ENCODE measurements at places on chromosomes 3 and 15. TPM values are rescaled to one million over a fixed set of nuclear protein-coding genes. Genes with fewer than 3 reads are reported as not detected.

TRPM1 gene
- not detected for total RNA-seq

STX19 gene
- not detected for total RNA-seq

RTP4 gene
- total RNA-seq: 4.4 TPM

SLCO2A1 gene
- not detected for total RNA-seq

SLC12A1 gene
- total RNA-seq: not detected

CORO2B gene
- not detected for total RNA-seq

ACVR2B gene
- total RNA-seq: 2.7 TPM

GRCh38 chr3:155491696-155492095 is 198.2 kb upstream of the STRIT1 start:
- H3K4me1 ChIP-seq: no peaks in the 10 kb centered on the region
- no peak for DNase-seq
- H3K4me3 ChIP-seq: no peak overlapping the region
- no peak overlapping the region for H3K27ac ChIP-seq

- peak overlapping the region; percentile 3 for H3K27ac ChIP-seq
- H3K27me3 ChIP-seq: no peaks in the 10 kb centered on the region
- no peaks in the 10 kb centered on the region for H3K36me3 ChIP-seq
- DNase-seq: no peak
- H3K4me1 ChIP-seq: peaks cover 48% of the 10 kb centered on the region
Observed at GRCh38 chr3:46354984-46355383, 1.1 kb downstream of the CCR2 start.

DNA sequence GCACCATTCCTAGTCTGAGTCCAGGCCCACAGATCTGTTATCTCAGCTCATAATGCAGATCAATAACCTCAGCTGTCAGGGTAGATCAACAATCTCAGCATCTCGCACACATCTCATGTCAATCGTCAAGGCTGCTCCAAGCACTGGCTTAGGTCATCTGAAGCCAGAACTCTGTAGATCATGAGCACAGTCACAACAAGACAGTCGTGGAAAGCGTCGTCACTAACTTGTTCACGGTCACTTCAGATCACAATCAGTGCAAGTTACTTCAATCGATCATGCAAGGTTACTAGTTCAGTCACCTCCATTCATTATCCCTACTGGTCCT is 71.8 kb downstream of the RBPMS2 start:
- no peaks in the 10 kb centered on the region for H3K36me3 ChIP-seq
- peaks cover 34% of the 10 kb centered on the region for H3K4me1 ChIP-seq
- DNase-seq: no peak
- peak overlapping the region; percentile 81 for H3K4me3 ChIP-seq
- peak overlapping the region; percentile 74 for H3K27ac ChIP-seq
- no peaks in the 10 kb centered on the region for H3K27me3 ChIP-seq

DNA sequence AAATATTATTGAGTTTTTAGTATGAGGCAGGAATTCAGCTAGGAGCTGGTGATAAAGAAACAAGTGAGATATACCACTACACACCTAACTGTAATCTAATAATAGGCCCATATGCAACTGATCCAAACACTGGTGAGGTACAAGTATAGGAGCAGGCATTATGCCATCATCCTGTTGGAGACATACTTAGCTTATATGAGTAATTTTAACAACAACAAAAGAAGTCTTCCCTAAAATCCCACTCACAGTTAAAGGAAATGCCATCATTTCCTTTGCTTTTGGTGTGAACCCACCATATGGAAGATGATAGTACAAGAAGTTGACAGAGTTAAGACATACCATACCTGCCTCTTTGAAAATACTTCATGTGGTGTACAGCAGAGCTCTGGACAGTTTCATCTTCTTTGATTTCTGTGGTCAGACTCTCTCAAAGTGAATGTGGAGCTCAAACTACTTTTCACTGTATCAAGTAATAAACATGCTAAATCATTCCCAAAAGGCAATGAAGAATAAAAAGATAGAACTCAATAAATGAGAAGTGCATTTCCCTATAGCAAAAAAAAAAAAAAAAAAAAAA is 85.5 kb downstream of the CD200R1L start:
- no peaks in the 10 kb centered on the region for H3K27me3 ChIP-seq
- H3K36me3 ChIP-seq: no peaks in the 10 kb centered on the region
- no peak overlapping the region for H3K27ac ChIP-seq
- H3K4me3 ChIP-seq: no peak overlapping the region

DNA sequence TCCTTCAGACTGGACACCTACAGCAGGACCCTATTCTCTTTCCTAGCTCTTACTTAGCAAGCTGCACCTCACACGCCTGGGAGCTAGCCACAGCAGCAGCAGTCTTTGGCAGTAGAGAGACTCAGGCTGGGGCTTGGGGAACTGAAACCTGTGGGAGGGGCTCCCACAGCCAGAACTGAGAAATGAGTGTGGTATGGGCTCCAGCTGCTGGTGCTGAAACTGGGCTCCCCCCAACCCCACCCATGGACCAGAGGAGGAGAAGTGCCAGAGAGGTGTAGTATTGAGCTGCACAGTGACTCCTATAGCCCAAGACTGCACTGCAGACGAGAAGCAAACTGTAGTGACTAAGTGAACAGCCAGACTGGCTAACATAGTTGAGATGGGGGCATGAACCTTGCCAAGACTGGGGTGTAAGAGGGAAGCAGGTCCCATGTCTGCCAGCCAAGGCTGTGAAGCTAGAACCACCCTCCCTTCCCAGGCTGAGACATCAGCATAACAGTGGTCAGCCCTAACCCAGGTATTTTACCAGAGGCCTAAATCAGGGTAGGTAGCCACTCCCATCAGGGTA is 62.5 kb downstream of the MYO5A start:
- no peak overlapping the region for H3K4me3 ChIP-seq
- H3K27ac ChIP-seq: peak overlapping the region; percentile 39
- no peaks in the 10 kb centered on the region for H3K27me3 ChIP-seq
- DNase-seq: no peak

DNA sequence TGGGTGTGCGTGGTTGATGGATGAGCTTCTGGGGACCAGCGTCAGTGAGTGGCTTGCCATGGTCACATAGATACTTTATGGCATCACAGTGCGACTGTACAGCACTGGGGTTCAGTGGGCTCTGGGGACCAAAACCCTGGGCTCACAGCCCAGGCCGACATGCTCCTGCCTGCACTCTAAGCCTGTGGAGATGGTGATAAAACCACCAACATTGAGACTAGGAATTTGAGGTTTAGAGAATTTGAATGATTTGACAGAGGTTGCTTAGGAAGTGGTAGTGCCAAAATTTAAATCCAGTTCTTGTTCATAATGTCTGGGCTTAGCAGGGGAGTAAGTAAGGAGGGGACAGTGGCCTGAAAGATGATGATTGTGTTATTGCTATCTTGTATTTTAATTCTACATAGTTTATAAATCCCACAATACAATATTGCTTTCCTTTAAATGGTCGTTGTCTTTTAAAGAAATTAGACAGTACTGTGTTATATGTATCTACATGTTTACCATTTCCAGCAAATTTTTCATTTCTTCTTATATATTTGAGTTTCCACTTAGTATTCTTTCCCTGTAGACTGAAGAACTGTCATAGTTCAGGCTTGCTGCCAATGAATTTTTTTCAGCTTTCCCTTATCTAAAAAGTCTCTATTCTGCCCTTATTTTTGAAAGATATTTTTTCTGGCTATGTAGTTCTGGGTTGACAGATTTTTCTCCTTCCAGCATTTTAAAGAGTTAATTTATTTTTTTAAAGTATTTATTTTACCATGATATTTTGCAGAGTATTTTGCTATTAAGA is 235.4 kb upstream of the RGMA start:
- H3K27me3 ChIP-seq: no peaks in the 10 kb centered on the region
- H3K27ac ChIP-seq: no peak overlapping the region
- H3K36me3 ChIP-seq: no peaks in the 10 kb centered on the region
- no peak for DNase-seq

DNA sequence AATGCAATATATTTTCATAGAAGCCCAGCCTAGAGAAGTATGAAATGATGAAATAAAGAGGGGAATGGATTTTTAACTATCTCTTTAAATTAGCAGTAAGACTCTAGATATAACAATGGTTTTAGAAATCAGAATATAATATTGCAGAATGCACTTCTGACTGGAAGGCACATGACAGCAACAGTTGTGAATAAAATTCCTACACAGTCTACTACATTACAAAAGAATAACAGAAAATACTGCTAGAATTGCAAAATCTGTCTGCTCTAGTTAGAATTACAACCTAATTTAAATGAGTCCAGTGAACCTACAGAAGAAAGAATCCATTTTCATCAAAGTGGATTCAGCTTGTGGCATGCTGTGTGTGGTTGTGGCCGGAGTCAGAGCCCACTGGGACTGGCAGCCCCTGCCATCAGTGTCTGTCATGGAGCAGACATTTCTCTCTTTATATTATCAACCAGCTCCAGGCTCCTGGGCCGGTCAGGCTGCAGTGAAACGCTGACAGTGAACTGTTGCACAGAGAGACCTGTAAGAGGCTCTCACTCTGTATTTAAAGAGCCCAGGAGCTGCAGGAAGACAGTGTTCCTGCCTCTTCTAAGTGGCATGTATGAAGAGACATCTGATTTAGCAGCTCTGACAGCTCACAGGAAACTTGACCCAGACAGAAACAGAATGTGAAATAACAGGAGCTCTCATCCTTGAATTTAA is 1523.8 kb upstream of the CADM2 start:
- H3K27me3 ChIP-seq: no peaks in the 10 kb centered on the region
- H3K27ac ChIP-seq: no peak overlapping the region
- no peaks in the 10 kb centered on the region for H3K4me1 ChIP-seq
- no peaks in the 10 kb centered on the region for H3K36me3 ChIP-seq
- DNase-seq: no peak

- no peak overlapping the region for H3K27ac ChIP-seq
- DNase-seq: no peak
- H3K27me3 ChIP-seq: peaks cover 41% of the 10 kb centered on the region
- no peaks in the 10 kb centered on the region for H3K36me3 ChIP-seq
- H3K4me3 ChIP-seq: peak overlapping the region; percentile 24
- peaks cover 30% of the 10 kb centered on the region for H3K4me1 ChIP-seq
Observed at GRCh38 chr15:41502795-41503668, 9.4 kb downstream of the ITPKA start.

- no peaks in the 10 kb centered on the region for H3K27me3 ChIP-seq
- H3K4me1 ChIP-seq: no peaks in the 10 kb centered on the region
- H3K4me3 ChIP-seq: no peak overlapping the region
Observed at GRCh38 chr3:164351131-164351530, 727.2 kb downstream of the SI start.

- H3K27me3 ChIP-seq: no peaks in the 10 kb centered on the region
- H3K4me1 ChIP-seq: peaks cover 29% of the 10 kb centered on the region
- peak overlapping the region; percentile 59 for H3K4me3 ChIP-seq
- H3K27ac ChIP-seq: peak overlapping the region; percentile 22
- DNase-seq: no peak
Observed at GRCh38 chr3:127590282-127590592, 296 bp downstream of the TPRA1 start.

- H3K4me3 ChIP-seq: no peak overlapping the region
- no peak overlapping the region for H3K27ac ChIP-seq
- H3K4me1 ChIP-seq: no peaks in the 10 kb centered on the region
- no peaks in the 10 kb centered on the region for H3K36me3 ChIP-seq
Observed at GRCh38 chr3:31841515-31841914, 139.5 kb downstream of the OSBPL10 start.

- no peak overlapping the region for H3K27ac ChIP-seq
- H3K4me1 ChIP-seq: peaks cover 16% of the 10 kb centered on the region
- H3K27me3 ChIP-seq: no peaks in the 10 kb centered on the region
- H3K36me3 ChIP-seq: peaks cover 17% of the 10 kb centered on the region
Observed at GRCh38 chr15:52140646-52141045, 28.1 kb upstream of the BCL2L10 start.

DNA sequence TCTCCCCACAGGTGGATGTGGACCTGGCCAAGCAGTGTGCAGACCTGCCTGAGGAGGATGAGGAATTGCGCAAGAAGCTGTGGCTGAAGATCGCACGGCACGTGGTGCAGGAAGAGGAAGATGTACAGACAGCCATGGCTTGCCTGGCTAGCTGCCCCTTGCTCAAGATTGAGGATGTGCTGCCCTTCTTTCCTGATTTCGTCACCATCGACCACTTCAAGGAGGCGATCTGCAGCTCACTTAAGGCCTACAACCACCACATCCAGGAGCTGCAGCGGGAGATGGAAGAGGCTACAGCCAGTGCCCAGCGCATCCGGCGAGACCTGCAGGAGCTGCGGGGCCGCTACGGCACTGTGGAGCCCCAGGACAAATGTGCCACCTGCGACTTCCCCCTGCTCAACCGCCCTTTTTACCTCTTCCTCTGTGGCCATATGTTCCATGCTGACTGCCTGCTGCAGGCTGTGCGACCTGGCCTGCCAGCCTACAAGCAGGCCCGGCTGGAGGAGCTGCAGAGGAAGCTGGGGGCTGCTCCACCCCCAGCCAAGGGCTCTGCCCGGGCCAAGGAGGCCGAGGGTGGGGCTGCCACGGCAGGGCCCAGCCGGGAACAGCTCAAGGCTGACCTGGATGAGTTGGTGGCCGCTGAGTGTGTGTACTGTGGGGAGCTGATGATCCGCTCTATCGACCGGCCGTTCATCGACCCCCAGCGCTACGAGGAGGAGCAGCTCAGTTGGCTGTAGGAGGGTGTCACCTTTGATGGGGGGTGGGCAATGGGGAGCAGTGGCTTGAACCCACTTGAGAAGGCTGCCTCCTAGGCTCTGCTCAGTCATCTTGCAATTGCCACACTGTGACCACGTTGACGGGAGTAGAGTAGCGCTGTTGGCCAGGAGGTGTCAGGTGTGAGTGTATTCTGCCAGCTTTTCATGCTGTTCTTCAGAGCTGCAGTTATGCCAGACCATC is 8.6 kb downstream of the VPS18 start:
- H3K27me3 ChIP-seq: no peaks in the 10 kb centered on the region
- peak; percentile 30 for DNase-seq
- peaks cover 46% of the 10 kb centered on the region for H3K36me3 ChIP-seq
- H3K4me3 ChIP-seq: no peak overlapping the region

DNA sequence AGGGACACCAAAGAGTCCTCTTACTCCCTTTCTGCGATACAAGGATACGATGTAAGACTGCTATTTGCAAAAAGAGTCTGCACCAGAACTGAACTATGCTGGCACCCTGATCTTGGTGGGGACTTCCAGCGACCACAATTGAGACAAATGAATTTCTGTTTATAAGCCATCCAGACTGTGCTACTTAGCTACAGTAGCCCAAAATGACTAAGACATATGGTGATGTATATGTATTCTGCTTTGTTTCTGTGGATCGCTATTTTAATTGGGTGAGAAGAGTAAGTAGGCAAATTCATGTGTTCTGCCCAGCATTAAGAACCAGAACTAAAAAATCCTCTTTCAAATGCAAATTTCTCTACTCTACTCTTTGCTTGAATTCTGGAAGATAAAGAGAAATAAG is 720.9 kb downstream of the DIPK2A start:
- H3K4me3 ChIP-seq: no peak overlapping the region
- no peak overlapping the region for H3K27ac ChIP-seq
- no peaks in the 10 kb centered on the region for H3K36me3 ChIP-seq

DNA sequence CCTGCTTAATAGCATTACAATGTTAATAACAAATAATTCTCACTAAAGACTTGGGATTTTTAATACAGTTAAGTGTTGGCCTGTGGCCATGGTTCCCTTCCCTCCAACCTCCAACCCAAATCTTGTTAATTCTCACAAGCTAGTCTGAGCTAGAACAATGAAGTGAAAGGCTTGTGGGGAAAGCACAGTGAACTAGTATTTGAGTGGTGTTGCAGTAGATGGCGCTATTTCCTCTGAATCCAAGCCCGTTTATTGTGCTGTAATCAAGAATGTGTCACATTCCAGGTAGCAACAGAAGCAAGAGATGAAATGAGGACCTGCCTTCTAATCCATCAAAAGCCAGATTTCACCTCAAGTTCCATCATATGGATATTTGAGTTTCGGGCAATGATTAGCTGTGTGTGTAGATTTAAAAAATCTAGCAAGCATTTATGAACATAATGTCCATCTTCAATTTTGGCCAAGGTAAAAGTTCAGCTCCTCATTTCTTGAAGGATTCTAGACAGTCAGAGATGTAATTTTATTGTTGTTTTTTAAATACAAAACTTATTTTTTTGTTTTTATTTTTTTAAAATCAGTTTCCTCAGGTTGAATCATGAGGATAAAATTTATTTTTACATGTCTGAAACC is 160.7 kb downstream of the SQOR start:
- H3K27ac ChIP-seq: no peak overlapping the region
- H3K36me3 ChIP-seq: no peaks in the 10 kb centered on the region
- no peak overlapping the region for H3K4me3 ChIP-seq
- H3K4me1 ChIP-seq: no peaks in the 10 kb centered on the region

Measured in natural killer cell (primary cell).